H1 (cell line): ENCODE measurements at places on chromosomes 3 and 15.

GRCh38 chr15:67992834-67993233 is 61.3 kb upstream of the PIAS1 start:
- no peak for DNase-seq

DNA sequence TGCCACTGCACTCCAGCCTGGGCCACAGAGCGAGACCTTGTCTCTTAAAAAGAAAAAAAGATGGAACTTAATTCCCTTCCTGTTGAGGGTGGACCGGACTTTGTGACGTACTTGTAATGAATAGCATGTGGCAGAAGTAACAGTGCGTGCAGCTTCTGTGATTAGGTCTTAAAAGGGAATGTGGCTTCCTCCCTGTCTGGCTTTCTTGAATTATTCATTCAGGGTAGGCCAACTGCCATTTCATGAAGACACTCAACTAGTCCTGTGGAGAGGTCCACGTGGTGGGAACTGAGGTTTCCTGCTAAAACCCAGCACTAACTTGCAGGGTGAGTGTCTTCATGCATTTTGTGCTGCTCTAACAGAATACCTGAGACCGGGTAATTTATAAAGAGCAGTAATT is 98.9 kb upstream of the PIAS1 start:
- no peak for DNase-seq

DNA sequence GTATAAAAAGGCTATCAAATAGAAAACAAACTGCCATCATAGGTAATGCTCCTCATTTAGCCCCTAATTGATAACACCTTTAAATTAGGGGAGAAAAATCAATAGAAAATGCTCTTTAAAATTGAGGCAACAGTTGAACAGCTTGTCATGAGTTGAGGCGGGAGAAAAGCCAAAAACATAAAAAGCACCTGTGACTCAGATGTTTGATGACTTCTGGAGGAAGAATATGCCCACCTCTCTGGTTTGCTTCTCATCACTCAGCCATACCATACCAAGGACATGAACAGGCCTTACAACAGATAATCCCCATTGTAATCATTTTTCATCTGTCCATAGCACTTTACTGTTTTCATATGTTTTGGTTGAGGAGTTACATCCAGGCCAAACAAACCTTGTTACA is 246.0 kb downstream of the MYRIP start:
- no peak for DNase-seq

- DNase-seq = no peak
These were observed 55.4 kb downstream of the PSMD6 start for GRCh38 chr3:63967675-63968611.

GRCh38 chr3:5057857-5058324 is 64.2 kb upstream of the ARL8B start:
- no peak for DNase-seq

- DNase-seq = no peak
These were observed 266.5 kb downstream of the ADAMTS17 start for GRCh38 chr15:100075229-100075628.

- no peak for DNase-seq
These were observed 163.1 kb downstream of the FMN1 start for GRCh38 chr15:33031324-33031821.

- DNase-seq = no peak
These were observed 19.6 kb upstream of the SRP14 start for GRCh38 chr15:40058476-40059140.

- no peak for DNase-seq
These were observed 67.1 kb upstream of the CHD2 start for GRCh38 chr15:92833106-92833433.

DNA sequence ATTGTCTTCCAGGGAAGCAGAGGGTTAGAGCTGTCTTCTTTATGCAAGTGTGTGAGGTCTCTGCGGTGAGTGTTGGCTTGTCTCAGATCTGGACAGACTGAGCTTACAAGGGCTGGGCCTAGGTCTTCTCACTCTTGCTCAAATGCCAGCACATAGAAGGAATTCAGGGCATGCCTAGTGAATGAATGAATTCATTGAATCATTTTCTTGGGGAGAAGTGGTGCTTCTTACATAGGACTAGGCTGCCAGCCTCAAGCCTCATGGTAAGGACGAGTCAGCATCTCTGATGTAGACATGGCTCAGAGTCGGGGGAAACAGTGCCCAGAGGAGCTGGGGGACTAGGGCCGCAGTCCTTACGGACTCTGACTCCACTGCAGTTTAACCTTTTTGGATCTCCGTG is 17.2 kb downstream of the MKRN2 start:
- no peak for DNase-seq

GRCh38 chr15:92152983-92153382 is 240.7 kb upstream of the ST8SIA2 start:
- DNase-seq = no peak

DNA sequence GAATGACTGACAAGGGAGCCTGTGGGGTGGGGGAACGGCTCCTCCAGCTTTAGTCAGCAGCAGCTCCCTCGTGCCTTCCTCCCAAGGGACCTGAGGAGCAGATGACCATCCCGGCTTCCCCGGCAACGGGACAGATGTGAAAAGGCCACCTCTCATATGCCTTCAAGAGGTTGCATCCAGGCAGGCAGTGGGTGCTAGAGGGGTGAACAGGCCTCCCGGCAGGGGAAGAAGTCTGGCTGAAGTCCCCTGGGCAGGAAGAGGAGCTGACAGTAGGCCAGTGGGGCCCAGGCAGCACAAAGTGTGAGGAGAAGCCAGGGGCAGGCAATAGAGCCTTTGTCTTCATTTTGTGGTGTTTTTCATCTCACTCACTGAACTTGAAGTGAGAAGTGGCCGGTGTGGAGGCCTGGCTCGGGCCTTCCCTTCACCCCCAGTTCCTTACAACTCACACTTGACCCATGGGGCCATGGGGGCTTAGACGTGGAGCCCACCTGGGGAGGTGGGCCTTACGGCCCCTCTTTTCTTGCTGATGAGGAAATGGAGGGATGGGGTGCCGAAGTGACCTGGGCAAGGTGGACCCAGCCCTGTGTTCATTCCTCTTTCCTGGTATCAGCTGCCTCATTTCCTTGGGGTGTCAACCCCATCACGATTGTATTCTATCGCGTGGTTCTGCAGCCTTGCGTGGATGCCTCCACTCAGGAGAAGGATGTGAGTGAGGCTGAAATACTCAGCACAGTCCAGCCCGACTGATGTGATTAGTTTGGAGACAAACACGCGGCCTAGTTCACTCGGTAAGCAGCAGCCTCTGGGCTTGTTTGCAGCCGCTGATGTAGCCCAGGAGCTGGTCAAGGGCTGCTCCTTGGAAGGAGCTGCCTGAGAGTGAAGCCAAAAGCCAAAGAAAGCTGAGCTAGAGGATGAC is 115.5 kb upstream of the ALDH1A3 start:
- no peak for DNase-seq

DNA sequence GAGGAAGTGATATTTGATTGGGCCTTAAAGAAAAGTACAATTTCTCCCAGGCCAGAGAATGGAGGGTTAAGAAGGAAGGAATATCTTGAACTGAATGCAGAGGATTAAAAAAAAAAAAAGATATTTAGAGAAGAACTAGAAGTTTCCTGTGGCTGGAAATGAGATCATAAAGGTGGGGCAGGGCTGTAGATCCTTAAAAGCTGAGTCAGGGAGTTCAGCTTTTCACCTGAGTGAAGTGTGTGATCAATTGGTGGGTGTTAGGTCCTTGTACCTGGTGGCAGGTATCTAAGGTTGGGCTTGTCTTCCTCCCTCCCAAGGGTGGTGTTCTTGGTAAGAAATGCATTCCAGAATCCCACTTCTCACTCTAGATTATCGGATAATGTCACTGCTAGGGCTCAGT is 11.8 kb downstream of the CEMIP start:
- DNase-seq = no peak

GRCh38 chr3:194025119-194025518 is 110.8 kb upstream of the HES1 start:
- DNase-seq = no peak

GRCh38 chr3:195546130-195546560 is 3.0 kb upstream of the PPP1R2 start:
- no peak for DNase-seq

GRCh38 chr3:70824078-70824477 is 511.6 kb upstream of the MDFIC2 start:
- DNase-seq = no peak

DNA sequence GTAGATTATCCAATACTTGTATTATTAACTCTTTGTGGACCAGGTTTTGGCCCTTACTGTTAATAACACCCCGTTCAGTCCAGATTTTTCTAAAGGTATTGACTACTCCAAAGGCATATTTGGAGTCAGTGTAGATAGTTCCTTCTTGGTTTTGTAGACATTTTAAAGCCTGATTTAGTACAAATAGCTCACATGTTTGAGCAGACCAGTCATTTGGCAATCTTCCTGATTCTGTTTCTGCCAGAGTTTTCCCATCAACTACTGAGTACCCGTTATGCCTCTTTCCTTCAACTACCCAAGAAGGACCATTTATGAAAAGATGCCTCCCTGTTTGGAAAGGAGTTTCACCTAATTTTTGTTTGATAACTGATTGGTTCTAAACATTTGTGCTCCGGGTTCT is 82.0 kb downstream of the CHCHD4 start:
- DNase-seq = no peak

GRCh38 chr3:147653367-147653923 is 244.3 kb downstream of the ZIC1 start:
- no peak for DNase-seq

- no peak for DNase-seq
These were observed 878.5 kb downstream of the ROBO1 start for GRCh38 chr3:78889348-78889747.

- no peak for DNase-seq
These were observed 4.5 kb upstream of the CAPN3 start for GRCh38 chr15:42354824-42355223.

DNA sequence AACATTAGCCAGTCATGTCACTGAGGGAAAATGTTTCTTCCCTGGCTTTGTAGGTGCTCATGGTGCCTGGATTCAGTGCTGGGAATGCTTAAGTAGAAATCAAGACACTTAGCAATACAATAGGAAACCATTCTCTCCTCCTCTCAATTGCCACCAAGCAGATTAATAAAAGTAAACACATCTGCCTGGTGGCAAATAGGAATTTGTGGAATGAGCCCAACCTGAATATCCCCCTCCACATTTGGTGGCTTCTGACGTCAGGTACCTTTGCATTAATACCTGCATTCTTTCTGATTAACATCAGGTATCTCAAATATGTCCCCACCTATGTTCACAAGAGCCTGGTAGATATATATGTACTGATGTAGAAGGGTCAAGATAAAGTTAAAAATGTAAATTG is 42.7 kb downstream of the PPP2R3A start:
- DNase-seq = no peak

DNA sequence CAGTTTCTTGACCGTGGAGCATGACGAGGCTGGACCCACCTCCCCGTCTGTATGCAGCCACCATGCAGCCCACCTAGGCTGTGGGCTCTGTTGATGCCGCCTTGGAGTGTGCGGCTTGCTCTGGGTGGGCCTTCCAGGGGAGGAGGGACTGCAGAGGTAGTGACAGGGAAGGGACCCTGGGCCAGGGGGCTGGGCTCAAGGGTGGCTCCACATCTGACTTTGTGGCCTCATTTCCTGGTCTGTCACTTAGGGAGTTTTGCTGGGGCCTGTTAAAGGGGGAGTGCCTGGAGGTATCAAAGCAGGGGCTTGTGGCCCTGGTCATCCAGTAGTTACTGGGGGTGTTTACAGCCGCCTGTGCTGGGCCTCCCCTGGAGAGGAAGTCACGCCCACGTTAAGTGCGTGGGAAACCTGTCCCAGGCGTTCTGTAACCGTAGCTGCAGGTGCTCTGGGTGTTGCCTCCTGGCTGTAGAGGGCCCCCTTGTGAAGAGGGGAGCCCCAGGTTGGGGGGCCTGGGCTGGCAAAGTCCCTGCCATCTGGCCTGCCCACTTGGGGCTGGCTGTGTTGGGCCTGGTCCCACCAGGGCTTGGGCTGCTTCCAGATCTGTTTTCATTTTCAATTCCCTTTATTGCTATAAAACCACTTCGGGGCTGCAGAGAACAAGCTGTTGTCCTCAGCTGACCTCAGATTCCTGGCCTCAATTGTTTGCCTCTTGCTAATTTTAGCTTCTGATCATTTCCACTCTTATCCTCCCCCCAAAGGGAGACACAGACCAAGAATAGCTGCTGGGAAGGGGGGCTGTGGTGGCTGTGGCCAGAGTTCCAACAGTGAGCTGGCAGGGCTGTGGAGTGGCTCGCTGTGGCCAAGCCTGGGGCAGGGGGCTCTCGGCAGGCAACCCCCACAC is 26.5 kb downstream of the KLF13 start:
- no peak for DNase-seq

DNA sequence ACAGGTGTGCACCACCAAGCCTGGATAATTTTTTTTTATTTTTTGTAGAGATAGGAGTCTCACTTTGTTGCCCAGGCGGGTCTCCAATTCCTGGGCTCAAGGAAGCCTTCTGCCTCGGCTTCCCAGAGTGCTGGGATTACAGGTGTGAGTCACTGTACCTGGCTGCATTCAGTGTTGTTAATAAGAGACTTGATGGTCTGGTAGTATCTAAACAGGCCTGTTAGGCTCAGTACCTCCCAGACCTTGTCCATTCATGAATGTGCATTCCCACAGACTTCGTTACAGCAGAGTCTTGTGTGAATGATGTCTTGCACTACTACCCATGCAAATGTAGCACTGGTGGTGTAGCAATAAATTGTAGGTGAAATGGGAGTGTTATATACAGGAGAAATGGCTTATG is 17.7 kb downstream of the CMTM8 start:
- no peak for DNase-seq

GRCh38 chr15:48447657-48448056 is 116.4 kb downstream of the DUT start:
- DNase-seq = no peak

- no peak for DNase-seq
These were observed 137.0 kb downstream of the GHSR start for GRCh38 chr3:172311217-172311616.

- DNase-seq = no peak
These were observed 70.6 kb downstream of the TM4SF4 start for GRCh38 chr3:149545049-149545448.
